Mesothelial cell of epicardium (in vitro differentiated cells): ENCODE measurements at places on chromosomes 1 and 21. TPM values are rescaled to one million over a fixed set of nuclear protein-coding genes. Genes with fewer than 3 reads are reported as not detected.

GRCh38 chr1:40508375-40509341, at the start of gene EXO5:
TSS of gene EXO5 (plus strand) at chr1:40508767. CDS start at chr1:40514545, 5,778 bp downstream.
- H3K36me3 ChIP-seq, result peaks cover 44% of the 10 kb centered on the region
- H3K27me3 ChIP-seq, result no peaks in the 10 kb centered on the region
- H3K4me3 ChIP-seq, result peak within 1 kb of the TSS; percentile 81

DNA sequence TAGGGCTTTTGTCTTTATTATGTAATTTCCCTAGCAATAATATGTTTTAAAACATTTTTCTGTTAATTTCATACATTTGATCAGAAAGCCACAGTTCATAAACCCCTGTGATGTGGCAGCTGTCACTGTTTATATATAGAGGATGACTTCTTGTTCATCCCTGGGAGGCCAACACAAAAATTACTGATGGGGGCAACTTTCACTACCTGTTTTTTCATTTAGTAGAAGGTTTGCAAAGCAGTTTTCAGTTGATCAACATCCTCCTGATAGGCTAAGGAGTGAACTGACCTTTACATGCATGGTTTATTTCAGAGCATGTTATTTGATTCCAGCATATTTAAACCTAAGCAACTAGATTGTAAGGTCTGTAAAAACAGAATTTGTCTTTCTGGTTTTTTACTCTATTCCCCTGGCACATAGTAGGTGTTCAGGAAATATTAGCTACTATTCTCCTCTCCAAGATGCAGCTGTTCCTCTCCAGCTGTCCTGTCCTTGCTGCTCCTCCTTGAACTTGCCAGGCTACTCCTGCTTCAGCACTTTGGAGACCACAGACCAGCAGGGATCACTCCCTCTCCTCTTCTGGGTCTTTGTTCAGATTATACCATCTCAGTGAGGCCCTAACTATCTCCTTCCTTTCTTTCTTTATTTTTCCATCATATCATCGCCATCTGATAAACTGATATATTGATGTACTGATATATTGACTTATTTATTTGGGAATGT, 54.7 kb downstream of the ROR1 start:
- no peak overlapping the region for H3K27ac ChIP-seq
- no peaks in the 10 kb centered on the region for H3K27me3 ChIP-seq
- peaks cover 12% of the 10 kb centered on the region for H3K36me3 ChIP-seq
- no peak for DNase-seq

FCGR2B gene
- not detected in 3 replicates for total RNA-seq

DNA sequence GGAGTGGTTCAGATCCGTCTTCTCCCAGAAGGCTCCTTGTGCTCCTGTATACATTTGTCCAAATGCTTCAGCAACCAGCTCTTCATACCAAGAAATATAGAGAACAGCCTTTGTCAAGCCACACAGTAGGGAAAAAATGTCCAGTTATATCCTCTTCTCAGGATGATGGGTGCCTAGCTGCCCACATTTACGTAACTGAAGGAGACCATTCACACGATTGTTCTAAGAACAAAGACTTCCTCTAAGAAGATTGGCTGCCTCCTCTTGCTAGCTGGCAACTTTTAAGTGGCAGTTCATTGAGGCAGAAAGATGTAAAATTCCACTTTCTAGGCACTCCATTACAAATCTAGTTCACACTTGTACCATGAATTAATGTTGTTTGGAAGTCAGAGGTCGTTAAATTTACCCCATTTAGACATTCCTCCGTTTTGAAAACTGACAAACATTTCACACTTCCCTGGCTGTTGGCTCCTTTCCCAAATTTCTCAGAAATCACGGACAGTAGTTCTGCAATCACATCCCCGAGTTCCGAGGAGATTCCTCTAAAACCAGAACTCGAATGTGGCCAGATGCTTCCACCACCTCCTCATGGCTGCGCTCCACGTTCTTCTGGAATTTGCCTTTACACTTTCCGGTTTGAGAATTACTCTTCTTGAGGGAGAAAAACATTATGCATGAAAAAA, 45.6 kb upstream of the CSF1 start:
- peaks cover 6% of the 10 kb centered on the region for H3K4me1 ChIP-seq
- no peak overlapping the region for H3K27ac ChIP-seq
- H3K4me3 ChIP-seq, result no peak overlapping the region
- H3K27me3 ChIP-seq, result no peaks in the 10 kb centered on the region

RPS6KA1 gene
- total RNA-seq, result 18.1 to 20.2 TPM (median 19.4 TPM) in 3 replicates

DNA sequence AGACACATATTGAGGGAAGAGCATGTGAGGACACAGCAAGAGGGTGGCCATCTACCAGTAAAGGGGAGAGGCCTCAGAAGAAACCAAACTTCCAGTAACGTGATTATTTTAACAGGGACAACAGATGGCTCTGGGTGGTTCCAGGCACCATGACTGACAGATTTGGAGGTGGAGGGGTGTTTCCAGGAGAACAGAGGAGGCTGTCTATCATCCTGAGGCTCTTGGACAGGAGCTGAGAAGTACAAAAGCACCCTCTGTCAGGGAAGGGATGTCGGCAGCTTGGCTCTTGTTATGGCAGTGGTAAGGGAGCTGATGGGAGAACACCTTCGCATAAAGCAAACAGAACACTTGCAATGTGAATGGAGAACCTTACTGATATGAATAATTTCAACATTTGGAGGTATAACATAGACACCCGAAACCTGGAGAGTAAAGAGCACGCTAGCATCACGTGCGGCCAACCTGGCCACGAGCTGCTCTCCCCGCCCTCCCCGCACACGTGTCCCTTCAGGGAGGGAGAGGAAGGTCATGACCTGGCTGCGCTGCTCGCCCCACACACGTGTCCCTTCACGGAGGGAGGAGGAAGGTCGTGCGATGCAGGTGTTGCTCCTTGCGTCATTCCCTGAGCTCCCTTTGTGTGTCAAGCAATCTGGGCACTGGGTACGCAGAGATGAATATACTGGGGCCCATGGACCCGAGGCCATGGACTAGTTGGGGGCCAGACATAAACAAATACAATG, 37.5 kb upstream of the NLRP3 start:
- DNase-seq, result no peak
- H3K4me1 ChIP-seq, result peaks cover 34% of the 10 kb centered on the region
- peak overlapping the region; percentile 13 for H3K27ac ChIP-seq
- H3K27me3 ChIP-seq, result no peaks in the 10 kb centered on the region
- H3K36me3 ChIP-seq, result peaks cover 3% of the 10 kb centered on the region

ODR4 gene
- 22.6 to 28.4 TPM (median 27.4 TPM) in 3 replicates for total RNA-seq

DNA sequence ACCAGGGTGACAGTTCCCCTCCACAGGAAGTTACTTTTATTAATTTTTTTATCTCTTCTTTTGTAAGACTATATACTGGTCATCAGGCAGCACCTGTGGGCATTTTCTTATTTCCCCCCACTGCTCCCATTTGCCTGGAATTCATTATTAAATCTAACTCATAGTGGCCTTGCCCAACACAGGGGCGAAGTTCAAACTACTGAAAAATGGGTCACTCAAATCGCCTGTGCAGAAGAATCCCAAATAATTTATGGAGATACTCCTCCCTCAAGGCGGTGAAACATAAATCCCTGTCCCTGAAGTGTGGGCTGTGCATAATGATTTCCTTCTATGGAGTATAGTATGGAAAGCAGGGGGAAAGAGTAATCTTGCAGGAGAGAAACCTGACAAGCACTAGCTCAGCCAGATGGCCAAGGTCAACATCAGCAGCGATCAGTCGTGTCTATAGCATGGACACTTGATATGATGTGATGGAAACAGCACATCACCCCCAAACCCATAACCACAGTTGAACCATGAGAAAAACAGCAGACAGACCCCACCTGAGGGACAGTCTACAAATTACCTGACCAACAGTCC, 7.9 kb downstream of the CAMK2N1 start:
- H3K4me1 ChIP-seq, result peaks cover 53% of the 10 kb centered on the region
- no peak overlapping the region for H3K4me3 ChIP-seq
- H3K36me3 ChIP-seq, result no peaks in the 10 kb centered on the region
- no peak overlapping the region for H3K27ac ChIP-seq

DNA sequence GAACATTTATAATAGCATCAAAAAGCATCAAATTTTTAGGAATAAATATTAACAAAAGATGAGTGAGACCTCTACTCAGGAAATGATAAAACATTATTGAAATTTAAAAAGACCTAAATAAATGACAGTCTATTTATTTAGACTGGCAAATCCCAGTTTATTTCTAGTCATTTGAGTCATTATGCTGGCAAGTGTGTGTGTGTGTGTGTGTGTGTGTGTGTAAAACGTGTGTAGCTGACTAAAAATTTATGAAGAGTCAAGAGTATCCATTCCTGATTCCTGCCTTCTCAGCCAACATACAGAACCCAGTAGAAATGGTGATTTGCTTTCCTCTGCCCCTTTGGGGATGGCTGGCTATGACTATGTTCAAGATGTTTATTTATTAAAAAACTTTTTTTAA, 46.2 kb downstream of the OSBPL9 start:
- H3K4me1 ChIP-seq, result peaks cover 39% of the 10 kb centered on the region
- H3K27ac ChIP-seq, result no peak overlapping the region
- peaks cover 1% of the 10 kb centered on the region for H3K36me3 ChIP-seq
- no peak overlapping the region for H3K4me3 ChIP-seq

DNA sequence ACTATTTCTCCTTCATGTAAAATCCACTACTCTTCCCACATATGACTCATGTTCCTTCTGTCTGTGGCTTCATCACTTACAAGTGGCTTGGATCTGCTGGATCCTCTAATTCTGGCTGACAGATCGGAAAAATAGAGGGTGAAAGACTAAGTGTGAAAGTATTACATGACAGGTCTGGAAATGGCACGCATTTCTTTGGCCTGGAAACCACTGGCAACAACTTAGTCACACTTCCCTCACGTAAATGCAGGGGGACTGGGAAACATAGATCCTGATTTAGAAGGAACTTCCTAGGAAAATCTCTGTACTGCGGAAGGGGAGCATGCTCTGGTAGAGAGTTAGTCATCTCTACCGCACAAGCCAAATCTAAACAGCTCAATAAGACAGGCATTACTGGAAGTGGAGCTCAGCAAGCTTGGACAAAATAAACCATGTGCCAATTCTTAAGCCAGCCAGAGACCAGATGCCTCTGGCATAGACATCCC, 305.4 kb upstream of the PTBP2 start:
- H3K4me3 ChIP-seq, result no peak overlapping the region
- H3K36me3 ChIP-seq, result no peaks in the 10 kb centered on the region
- DNase-seq, result no peak
- no peaks in the 10 kb centered on the region for H3K27me3 ChIP-seq
- H3K4me1 ChIP-seq, result peaks cover 4% of the 10 kb centered on the region
- H3K27ac ChIP-seq, result no peak overlapping the region

GRCh38 chr1:87647430-87648177, 318.9 kb downstream of the LMO4 start:
- H3K36me3 ChIP-seq, result no peaks in the 10 kb centered on the region
- H3K4me3 ChIP-seq, result no peak overlapping the region
- DNase-seq, result no peak
- peaks cover 34% of the 10 kb centered on the region for H3K4me1 ChIP-seq
- peak overlapping the region; percentile 50 for H3K27ac ChIP-seq
- H3K27me3 ChIP-seq, result no peaks in the 10 kb centered on the region

GRCh38 chr1:43582162-43582566, 51.5 kb downstream of the PTPRF start:
- no peaks in the 10 kb centered on the region for H3K27me3 ChIP-seq
- H3K36me3 ChIP-seq, result peaks cover 19% of the 10 kb centered on the region
- H3K4me3 ChIP-seq, result no peak overlapping the region
- no peak for DNase-seq
- H3K4me1 ChIP-seq, result peaks cover 35% of the 10 kb centered on the region

GRCh38 chr1:167057241-167057688, 32.9 kb downstream of the GPA33 start:
- no peaks in the 10 kb centered on the region for H3K36me3 ChIP-seq
- H3K4me3 ChIP-seq, result no peak overlapping the region
- H3K27me3 ChIP-seq, result no peaks in the 10 kb centered on the region

SLX9 gene
- total RNA-seq, result 30.6 to 32.3 TPM (median 31.8 TPM) in 3 replicates

AMY1B gene
- total RNA-seq, result not detected in 3 replicates

DNA sequence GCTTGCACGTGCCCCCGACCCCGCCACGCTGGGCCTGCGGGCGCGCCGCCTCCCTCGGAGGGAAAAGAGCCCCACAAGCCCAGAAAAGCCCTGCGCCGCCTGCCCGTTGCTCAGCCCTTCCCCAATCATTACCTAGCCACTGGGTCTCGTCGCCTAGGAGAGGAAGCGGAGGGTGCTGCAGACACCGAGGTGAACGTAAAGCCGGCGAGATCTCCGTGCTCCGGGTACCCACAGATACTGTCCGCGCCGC, at the start of gene ENO1:
TSS of gene ENO1 (minus strand) at position 239 of the 250 bp plus-strand sequence. CDS start 3,778 bp downstream, outside the sequence.
- H3K27me3 ChIP-seq, result no peaks in the 10 kb centered on the region
- peak within 1 kb of the TSS; percentile 98 for H3K27ac ChIP-seq
- peaks cover 9% of the 10 kb centered on the region for H3K36me3 ChIP-seq
- H3K4me1 ChIP-seq, result peaks cover 47% of the 10 kb centered on the region
- no peak for DNase-seq
- H3K4me3 ChIP-seq, result peak within 1 kb of the TSS; percentile 92

GRCh38 chr1:21911205-21912001, 25.7 kb downstream of the HSPG2 start:
- H3K4me3 ChIP-seq, result no peak overlapping the region
- H3K36me3 ChIP-seq, result no peaks in the 10 kb centered on the region
- H3K4me1 ChIP-seq, result peaks cover 26% of the 10 kb centered on the region
- no peak for DNase-seq
- peak overlapping the region; percentile 88 for H3K27ac ChIP-seq

DNA sequence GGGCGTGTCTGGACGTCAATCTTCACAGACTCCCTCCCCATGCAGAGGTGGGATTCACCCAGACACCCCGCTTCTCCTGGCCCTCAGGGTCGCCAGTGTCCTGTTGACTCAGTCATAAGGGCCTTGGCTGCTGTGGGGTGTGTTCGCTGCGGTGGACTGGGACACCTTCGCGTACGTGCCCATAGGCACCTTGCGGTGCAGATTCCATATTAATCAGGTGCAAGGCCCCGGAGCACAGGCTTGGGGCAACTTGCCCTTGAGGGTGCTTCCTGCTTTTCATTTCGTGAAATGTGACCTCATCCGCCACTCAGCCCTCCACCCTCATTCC, 398 bp upstream of the SLC30A10 start:
- no peak overlapping the region for H3K27ac ChIP-seq
- peak overlapping the region; percentile 82 for H3K4me3 ChIP-seq
- H3K36me3 ChIP-seq, result no peaks in the 10 kb centered on the region
- peaks cover 52% of the 10 kb centered on the region for H3K27me3 ChIP-seq
- peaks cover 11% of the 10 kb centered on the region for H3K4me1 ChIP-seq

- no peak overlapping the region for H3K4me3 ChIP-seq
- H3K27me3 ChIP-seq, result no peaks in the 10 kb centered on the region
Observed at GRCh38 chr1:19737104-19737825, 62.5 kb downstream of the TMCO4 start.

KPRP gene
- not detected in 3 replicates for total RNA-seq

DNA sequence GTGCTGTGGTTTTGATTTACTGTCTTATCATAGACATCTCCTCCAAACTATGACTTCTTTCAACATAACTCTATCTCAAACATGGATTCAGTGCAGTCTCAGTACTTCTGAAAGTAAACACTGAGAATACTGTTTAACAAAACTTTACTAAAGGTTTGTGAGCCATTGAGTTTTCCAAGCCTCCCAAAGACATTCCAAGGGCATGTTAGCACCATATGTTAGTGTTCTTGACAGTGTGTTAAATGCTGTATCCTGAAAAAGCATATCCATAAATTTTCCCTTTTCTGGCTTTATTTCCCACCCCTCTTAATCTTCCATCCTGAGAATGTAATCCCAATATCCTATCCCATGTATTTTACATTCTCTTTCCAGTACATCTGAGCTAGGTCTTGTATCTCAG, 446.8 kb upstream of the CXADR start:
- no peaks in the 10 kb centered on the region for H3K36me3 ChIP-seq
- no peak overlapping the region for H3K27ac ChIP-seq
- H3K4me3 ChIP-seq, result no peak overlapping the region
- no peak for DNase-seq
- no peaks in the 10 kb centered on the region for H3K27me3 ChIP-seq

GRCh38 chr1:230807561-230808280, 60.5 kb downstream of the CAPN9 start:
- no peak for DNase-seq
- H3K27me3 ChIP-seq, result no peaks in the 10 kb centered on the region
- peaks cover 5% of the 10 kb centered on the region for H3K36me3 ChIP-seq

TTC24 gene
- total RNA-seq, result not detected in 3 replicates
